ENCODE measurements at places on chromosomes 16 and 17.

GRCh38 chr17:15912416-15912955 is 32.4 kb upstream of the ADORA2B start:
- no peak for DNase-seq

- DNase-seq: no peak
Observed at GRCh38 chr17:78432226-78433012, 54.0 kb downstream of the PGS1 start.

GRCh38 chr16:86789621-86790051 is 211.3 kb downstream of the FOXL1 start:
- DNase-seq: peak; percentile 20

DNA sequence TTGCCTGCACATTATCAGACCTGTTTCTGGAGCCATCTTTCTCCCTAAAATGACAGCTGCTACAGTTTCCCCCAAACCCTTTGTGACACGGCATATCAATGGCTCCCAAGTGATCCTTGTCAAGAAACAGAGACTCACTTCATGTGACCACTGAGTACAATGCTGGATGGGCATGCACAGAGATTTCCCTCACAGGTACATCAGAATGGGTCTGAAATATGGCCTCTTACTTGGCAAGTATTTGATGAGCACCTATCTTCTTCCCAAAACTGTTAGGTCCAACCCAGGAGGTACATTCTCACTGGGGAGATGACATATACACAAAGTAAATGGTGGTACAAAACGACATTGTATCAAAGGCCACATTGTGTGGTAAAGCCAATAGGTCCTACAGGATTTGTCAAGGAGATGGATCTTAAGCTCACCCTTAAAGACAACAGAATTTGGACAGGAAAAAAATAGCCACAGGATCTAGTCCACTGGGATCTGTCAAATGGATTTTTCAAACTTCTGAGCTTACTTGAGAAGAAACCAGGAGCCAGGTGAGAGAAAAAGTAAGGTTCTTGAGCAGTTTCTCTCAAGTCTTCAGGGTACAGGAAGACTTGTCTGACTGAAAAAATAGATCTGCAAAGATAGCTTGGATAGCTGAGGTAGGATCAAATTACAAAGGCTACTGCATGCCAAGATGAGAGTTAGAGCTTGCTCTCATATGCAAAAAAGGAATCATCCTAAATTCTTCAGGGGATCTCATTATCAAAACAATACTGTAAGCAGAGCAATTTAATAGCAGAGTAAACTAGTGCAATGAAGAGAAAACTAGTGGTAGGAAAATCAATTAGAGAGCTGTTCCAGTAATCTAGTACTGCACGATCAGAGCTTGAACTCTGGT is 28.8 kb downstream of the RNF43 start:
- DNase-seq: no peak

GRCh38 chr17:40695874-40696472 is 7.6 kb downstream of the KRT24 start:
- no peak for DNase-seq

DNA sequence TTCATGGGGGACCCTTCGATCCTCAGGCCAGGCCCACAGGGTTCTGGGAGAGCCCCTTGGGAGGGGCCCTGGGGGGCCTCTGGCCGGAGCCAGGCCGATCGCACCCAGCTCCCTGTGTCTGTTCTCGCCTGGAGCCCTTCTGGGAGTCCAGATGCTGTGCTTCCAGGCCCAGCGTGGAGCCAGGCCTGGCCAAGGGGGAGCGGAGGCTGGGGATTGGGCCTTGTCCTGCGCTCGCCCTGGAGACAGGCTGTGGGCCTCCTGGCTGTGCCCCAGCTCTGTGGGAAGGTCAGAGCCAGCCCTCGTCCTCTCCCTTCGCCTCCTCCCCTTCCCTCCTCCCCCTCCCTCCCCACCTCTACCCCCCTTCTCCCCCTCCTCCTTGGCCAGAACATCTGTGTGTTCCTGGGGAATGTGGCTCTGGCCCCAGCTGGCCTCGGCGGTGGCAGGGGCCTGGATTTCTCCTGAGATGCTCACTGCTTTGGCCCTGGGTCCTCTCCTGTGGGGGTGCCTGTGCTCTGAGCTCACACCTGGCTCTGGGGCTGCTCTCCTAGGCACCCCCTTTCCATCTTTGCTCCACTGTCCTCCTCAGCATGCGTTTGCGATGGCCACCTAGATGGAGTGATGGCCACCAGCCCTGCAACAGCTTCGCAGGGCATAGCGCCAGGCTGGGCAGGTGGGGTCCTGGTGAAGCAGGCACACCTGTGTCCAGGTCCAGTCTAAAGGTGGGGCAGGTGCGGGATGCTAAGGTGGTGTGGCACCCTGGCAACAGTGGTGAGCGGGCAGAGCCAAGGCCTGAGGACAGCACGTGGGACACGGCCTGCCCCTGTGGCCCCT is 90.6 kb upstream of the CIBAR2 start:
- no peak for DNase-seq

GRCh38 chr16:3012828-3013420 is at the start of gene CLDN9:
Gene CLDN9, plus strand, starts transcription at chr16:3012923. Its CDS starts 440 bp downstream, at chr16:3013363.
- no peak for DNase-seq

GRCh38 chr17:82929676-82930042 is 89.8 kb upstream of the ZNF750 start:
- no peak for DNase-seq

GRCh38 chr17:81573794-81574642 is 21.9 kb upstream of the FAAP100 start:
- DNase-seq: no peak

GRCh38 chr16:4316864-4317531 is 1.1 kb downstream of the GLIS2 start:
- DNase-seq: peak; percentile 68

DNA sequence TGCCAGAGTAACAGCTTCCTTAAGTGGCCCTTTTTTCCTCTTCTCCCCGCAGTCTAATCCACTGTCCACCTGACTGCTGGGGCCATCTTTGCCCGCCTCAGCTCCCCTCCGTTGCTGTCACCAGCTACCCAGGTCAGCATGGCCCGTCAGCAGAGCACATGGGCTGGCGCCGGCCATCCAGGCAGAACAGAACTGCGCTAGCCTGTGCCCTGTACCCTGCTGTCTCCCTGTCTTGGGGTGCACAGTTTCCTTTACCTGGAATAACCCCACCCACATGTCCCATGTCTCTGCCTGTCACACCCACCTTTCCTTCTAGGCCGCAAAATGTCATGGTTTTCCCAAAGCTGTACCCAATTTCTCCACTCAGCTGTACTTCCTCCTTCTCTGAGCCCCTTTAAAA is 55.7 kb downstream of the GNAO1 start:
- DNase-seq: no peak

DNA sequence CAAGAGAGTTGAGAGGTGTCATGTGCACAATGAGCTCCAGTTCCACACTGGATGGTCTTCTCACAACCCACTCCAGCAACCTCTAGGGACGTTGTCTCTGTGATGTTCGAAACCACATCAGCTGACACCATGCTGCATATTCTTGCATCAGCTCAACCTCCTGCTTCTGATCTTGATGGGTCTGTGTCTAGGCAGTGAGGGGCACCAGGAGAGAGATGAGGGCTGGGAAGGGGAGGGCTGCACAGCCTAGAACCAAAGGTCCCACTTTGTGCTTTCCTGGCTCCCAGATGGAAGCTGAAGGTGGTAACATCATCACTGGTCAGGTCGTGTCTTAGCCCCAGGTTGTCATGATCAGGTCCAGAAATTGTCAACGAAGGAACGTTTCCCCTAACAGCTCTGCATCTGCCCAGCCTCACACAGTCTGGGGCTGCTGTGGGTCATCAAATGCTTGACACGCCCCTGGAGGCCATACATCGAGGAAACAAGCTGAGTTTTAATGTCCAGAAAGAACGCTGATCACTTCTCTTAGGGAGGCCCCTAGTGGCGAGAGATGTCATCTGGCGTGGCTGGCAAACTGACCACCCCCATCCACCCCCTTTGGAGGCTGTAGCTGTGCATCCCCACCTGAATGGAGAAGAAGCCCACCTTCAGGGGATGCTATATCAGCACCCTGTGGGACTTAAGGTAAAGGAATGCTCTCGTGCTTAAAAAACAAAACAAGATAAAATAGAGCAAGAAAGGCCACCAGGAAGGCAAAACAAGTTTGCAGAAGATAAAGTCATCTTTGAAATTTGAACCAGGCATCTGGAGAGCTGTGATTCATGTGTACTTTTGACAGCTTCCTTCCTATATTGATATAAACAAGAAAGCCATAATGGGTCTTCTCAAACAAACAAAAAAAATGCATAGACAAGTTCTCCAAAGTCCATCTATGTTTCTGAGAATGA is 58.3 kb downstream of the WIPI1 start:
- peak; percentile 51 for DNase-seq

DNA sequence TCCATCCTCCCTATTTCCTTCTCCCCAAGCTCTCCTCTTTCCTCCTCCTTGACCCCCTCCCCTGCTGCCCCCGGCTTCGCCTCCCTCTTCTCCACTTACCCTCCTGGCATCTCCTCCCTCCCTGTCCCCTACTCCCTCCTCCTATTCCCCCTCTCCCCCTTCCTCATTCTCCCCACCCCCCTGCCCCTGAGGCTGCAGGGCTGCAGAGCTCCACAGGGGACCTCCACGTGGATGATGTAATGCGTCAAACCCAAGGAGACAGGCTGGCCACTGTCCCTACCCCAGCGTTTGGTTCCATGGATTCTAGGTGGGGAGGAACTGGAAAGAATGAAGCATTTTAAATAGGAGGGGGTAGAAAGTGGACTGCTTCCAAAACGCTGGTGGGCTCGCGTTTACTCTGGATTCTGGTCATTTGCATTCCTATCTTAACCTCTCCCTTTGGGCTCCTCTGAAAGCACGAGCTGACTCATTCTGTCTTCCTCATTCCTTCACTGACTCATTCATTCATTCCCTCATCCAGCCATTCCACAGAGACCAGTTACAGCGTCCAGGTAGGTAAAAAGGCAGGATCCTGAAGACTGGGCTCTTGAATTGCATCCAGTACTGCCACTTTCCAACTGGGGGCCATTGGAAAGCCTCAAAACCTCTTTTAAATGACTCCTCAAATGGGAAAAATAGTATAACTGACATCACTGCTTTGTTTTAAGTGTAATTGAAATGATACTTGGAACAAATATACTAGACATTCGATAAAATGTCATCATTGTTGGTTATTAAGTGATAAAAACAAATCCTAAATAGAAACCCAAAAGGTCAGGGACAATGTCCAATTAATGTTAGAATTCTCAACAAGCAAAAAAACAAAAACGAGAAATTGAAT is 943 bp upstream of the COTL1 start:
- peak; percentile 99 for DNase-seq

GRCh38 chr16:47392081-47392480 is 68.8 kb downstream of the ITFG1 start:
- DNase-seq: peak; percentile 54

DNA sequence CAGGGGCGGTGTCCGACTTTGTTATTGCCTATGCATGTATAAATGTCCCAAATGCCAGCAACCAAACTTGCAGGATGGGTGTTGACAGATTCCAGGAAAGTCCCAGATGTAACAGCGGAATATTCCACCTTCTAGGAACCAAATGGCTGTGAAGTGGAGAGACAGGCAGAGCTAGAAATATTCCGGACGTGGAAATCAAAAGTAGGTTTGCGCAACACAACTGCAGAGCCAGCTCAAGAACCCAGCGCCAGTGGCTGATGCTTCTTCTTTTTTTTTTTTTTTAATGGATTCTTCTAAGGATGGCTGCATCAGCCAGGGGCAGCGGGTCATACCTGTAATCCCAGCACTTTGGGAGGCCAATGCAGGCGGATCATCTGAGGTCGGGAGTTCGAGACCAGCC is 601.7 kb downstream of the MAF start:
- DNase-seq: no peak

- DNase-seq: no peak
Observed at GRCh38 chr17:74431568-74432423, at the start of gene GPRC5C. Gene GPRC5C, plus strand, starts transcription at chr17:74432088. Its CDS starts 7,689 bp downstream, at chr17:74439777.

GRCh38 chr16:74725651-74726455 is 25.2 kb upstream of the MLKL start:
- DNase-seq: no peak

DNA sequence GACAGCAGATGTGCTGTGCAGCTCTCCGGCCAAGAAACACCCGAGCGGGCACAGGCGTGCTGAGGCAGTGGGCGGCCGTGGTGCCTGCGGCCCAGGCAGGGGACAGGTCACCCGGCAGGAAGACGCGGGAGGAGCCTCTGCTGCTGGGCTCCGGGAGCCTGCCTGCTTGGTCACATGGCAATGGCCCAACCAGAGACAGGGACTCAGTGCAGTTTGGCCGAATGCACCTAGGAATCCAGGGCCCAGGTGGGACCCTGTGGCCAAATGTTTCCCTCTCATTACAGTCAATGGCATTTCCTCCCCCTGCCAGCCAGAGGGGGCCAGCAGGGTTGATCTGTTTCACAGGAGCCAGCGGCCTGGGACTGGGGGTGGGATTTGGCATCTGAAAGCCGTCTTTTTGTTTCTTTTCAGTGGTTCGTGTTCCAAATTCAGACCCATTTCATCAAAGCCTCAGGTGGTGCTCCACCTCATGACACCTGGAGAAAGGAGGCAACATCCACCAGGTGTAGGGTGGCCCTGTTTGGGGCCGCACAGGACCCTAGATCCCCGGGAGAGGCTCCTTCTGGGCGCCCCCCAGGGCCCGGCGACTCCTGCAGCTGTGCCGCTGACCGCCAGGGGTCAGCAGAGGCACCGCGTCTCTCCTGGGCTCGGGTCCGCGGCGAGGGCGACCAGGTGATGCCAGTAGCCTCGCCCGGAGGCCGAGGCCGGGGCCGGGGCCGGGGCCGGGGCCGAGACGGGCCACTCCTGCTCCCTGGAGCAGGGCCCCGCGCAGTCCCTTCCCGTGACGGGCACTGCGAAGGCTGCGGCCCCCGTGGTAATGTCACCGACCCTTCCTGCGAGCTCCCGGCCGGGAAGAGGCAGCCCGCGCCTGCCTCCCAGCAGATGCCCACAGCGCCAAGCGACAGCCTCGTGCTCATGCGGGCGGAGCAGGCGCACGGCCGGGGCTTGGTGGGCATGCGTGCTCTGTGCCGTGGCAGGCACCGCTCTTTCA is 118.5 kb downstream of the C16orf78 start:
- no peak for DNase-seq

DNA sequence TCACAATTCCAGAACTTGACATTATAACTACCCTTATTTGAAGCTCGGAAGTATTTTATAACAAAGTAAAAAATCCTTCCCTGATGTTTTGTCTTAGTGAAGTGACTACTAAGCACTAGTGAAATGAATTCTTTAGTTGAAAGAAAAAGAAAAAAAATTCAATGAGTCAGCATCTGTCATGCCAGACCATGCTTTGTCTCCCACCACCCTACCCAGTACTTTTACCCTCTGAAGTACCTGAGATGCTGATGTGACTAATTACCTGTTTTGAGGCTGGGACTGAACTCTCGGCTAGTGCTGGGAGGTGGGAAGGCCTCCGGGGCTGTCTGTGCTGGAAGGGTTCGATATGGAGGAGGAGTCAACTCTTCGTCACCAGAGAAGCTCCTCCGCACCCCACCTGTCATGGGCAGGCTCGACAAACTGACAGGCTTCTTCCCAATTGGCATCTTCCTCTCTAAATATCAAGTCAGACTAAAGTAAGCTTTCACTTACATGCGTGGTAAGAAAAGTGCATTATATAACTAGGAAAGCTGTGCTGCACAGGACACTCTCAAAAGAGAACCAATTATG is 19.6 kb downstream of the NME2 start:
- no peak for DNase-seq
